ENCODE measurements at places on chromosomes 3 and 15.

- no peak for DNase-seq
These were observed 53.5 kb downstream of the TFDP2 start for GRCh38 chr3:142095841-142096240.

DNA sequence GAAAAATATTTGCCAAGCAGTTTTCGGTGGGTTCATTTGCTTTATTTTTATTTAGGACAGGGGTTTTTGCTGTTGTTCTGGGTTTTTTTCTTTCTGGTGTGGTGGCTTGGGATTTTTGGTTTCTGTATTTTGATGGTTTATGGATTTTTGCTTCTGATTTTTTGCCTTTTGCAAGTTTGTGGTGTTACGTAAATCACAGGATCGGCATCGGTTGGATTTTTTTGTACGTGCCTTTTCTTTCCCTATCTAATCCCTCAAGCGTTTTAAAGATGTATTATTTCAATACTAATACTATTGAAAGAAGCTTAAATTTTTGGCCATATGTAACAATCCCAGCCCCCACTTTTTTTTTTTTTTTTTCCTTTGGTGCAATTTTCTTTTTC lies 782 bp upstream of the BCL6 start:
- DNase-seq, result no peak

- DNase-seq, result no peak
These were observed 5.1 kb downstream of the PDCD10 start for GRCh38 chr3:167729591-167729990.

- no peak for DNase-seq
These were observed 114.6 kb upstream of the MELTF start for GRCh38 chr3:197144188-197144587.

- DNase-seq, result no peak
These were observed 722 bp downstream of the MYZAP start for GRCh38 chr15:57592426-57592825.

- peak; percentile 23 for DNase-seq
These were observed 23.0 kb downstream of the HPS3 start for GRCh38 chr3:149152420-149152819.

DNA sequence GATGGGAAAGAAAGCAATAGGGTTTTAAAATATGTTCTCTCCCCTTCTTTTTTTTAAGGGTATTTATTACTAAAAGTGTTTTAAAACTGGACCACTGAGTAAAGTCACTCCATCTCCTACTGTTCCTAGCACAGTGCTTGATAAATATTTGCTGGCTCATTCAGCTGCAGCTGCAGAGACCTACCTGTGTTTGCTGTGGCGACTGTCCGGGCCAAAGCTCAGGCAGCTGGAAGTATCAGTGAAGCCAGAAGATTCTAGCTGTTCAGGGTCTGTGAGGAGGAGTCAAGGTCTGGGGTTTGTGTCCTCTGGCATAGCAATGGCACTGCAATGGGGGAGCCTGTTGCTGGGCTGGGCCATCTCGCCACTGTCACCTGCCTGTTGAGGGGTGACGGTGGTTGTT lies 109.9 kb downstream of the RPLP1 start:
- DNase-seq, result no peak

DNA sequence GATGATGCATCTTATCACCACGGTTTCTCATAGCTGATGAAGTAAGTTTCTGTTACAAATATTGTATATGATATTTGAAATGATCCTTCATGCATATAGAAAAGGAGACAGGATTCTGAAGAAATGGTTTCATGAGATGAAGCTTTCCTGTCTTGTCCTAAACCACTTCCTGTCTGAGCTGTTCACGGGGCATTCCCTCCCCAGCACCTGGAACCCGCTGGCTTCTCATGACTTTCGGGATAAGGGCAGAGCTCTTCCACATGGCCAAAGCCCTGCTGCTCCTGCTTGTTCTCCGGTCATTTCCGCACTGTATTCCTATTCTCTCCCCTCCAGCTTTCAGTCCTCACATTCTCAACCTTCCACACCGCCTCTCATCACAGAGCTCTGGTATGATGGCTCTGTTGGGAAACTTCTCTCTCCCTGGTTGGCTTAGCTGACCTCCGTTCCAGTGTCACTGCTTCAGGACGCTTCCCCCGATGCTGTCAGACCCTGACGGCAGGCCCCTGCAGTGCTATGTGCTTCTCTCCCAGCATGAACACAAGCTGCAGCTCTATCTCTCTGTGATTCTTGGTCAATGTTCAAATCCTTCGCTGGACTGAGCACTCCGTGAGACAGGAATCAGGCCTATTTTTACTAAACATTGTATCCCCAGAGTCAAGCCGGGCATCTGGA lies 86.9 kb upstream of the HERC1 start:
- DNase-seq, result no peak

DNA sequence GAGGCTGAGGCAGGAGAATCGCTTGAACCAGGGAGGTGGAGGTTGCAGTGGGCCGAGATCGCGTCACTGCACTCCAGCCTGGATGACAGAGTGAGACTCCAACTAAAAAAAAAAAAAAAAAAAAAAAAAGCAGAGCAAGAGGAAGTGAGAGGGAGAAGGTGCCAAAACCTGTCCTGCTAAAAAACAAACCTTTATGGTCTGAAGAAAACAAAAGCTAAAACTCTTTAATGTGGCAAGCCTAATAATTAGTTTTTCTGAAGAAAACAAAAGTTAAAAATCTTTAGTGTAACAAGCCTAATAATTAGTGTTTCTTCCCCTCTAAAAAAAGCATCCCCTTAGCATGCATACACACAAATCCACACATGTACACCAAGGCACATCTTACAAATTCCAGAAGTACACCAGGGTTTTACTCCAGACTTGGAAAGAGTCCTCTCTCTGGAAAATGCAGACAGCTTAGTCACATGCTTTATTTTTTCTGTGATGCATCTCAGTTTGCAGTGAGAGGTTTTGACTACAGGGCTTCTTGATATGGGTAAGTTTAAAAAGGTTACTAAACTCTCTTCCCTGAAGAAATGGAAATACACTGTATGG lies 65.9 kb downstream of the HACD2 start:
- no peak for DNase-seq

DNA sequence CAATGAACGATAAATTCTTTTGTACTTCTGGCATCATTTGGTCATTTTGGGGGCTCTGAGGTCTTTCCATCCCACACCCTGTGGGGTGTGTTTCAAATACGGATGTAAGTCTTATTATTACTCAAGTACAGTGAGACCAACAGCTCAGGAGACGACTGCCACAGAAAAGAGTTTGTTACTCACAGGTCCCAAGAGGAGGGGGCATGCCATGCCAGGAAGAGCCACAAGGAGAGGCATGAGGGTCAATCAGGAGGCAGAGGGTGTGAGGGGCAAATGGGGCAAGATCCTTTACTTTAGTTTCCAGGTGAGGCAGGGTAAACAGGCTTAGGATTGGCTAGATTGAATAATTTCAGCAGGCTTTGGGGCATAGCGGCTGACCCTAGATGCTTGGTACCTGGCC lies 21.6 kb downstream of the TRH start:
- no peak for DNase-seq

DNA sequence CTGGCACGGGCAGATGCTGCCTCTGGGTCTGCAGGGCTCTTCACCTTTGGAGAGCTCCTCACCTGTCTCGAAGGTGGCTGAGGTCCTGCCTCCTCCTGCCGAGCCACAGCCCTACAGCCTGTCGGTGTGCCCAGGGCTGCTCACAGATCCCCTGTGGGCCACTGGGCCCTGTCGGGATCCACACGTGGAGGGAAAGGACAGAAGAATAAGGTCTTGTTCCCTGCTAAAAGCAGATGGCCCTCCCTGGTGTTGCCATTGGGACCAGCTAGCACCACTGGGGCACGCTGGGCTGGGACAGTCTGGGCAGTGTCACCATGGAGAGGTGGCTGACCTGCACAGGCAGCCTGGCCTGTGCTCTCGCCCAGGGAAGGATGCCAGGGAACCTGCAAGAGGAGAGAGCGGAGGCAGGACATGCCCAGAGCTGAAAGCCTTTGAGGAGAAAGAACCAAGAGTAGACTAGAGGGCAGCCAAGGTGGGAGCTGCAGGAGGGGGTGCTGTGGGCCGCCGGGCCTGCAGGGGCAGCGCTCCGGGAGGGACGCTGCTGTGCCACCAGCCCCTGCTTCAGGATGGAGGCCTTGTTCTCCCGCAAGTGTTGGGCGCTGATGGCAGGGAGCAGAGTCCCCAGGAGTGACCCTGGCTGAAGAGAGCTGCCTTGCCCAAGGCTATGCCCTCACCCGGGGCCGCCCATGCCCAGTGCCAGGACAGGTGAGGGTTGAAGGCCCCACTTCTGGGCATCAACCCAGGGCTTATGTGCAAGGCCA lies 210.2 kb downstream of the XXYLT1 start:
- no peak for DNase-seq

DNA sequence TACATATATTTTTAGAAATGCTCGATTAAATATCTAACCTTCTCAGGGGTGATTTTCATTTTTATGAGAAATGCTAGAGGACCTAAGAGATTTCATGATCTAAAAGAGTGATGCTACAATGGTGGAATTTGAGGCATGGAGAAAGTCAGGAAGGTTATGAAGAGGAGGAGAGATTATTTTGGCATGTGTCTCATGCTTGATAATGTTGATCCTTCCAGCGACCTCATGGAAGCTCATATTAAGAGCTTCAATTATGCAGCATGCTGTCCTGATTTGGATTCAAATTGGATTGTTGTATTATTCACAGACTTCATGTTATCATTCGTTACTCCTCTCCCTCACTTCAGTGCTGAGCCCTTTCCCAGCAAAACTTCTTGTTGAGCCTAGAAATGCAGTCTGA lies 112.5 kb downstream of the RAP2B start:
- no peak for DNase-seq

DNA sequence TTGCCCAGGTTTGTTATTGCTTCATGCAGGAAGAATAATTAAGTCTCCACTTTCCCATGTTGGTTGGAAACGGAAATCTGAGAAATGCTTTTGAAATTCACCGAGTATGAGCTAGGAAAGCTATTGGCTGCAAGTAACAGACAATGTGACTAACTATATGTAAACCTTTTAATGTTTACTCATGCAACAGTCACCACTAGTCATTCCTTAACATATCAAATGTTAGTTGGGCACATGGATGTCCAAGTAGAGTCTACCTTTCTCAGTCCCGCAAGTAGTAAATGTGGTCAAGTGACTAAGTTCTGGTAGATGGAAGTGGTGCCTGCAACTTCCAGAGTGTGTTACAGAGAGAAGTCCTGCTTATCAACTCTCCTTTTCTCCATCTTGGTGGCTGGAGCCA lies 52.5 kb downstream of the KLF15 start:
- DNase-seq, result no peak

GRCh38 chr3:13070391-13071070 lies 2.7 kb downstream of the IQSEC1 start:
- no peak for DNase-seq

GRCh38 chr3:185051801-185052200 lies 101.1 kb downstream of the C3orf70 start:
- DNase-seq, result no peak

- no peak for DNase-seq
These were observed 48.1 kb downstream of the SUSD5 start for GRCh38 chr3:33170531-33170930.

GRCh38 chr3:160806094-160806493 lies 50.1 kb downstream of the PPM1L start:
- no peak for DNase-seq

DNA sequence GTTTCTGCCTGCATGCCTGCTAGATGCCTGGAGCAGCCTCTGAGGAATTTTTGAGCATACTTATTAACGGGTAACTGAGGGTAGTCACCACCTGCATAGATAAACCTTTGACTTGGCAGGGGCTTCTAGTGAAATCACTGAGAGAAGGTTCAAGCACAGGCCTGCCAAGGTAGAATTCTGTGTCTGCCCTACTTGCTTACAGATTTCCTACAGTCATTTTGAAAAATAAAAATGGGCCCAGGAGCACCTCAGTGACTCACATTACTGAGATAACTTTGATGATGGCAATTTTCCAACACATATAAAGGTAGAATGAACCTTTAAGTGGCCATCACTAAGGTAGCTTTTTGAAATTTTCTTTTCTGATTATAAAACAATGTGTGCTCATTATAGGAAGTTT lies 10.8 kb downstream of the CRTAP start:
- DNase-seq, result no peak

DNA sequence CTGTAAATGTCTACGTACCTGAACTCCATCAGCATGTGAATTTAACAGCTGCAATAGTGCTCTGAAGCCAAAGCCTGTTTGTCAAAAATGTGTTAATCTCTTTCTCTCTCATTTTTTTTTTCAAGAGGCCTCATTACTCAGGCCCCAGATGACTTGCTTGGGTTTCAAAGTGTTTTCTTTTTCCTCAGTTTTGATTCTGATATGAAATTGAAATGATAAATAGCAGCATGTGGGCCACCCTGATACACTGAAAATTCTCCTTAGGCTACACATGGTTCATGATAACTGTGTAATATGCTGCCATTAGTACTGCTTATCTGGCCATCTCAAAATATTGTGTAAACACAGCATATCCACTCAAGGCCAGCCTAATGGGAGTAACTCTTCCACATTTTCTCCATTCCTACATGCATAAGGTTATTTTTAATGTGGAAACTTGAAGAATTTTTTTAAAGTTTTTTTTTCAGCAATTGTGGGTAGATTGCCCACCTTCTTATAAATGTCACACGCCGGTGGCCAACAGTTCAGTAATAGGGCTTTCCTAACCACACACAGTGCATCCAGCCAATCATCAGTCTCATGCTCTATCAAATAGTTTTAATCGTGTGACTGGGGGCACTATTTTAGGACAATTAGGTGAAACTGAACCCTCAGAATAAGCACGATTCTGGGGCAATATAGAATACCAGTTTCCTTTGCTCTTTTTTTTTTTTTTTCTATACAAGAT lies 13.1 kb upstream of the DENND4A start:
- no peak for DNase-seq

GRCh38 chr3:52524752-52525679 lies 8.6 kb downstream of the NT5DC2 start:
- no peak for DNase-seq

DNA sequence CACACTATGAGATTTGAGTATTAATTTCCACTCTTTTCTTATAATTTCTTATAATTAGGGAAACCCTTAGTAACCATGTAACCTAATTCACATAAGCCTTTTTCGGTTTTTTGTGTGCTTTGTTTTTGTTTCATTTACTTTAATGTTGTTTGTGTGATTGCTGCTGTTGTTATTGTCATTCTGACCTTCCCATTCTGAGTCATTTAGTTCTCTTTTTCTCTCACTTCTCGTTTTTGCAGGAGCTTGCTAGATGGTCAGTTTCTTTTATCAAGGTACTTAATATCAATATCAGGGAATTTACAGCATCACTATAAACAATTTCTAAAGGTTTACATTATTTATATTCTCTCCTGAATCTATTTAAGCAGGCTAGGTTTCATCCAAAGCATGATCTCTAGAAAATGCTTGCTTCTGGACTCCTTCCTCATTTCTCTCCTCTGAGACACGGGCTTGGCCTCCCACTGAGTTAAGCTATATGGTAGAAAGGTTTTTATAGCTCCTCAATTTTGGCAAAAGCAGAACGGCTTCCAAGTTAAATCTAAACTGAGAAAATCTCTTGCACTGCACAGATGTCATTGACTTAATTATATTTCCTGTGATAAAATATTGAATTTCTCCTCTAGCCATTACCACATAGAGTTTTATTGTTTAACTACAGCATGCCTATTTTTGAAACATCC lies 534.2 kb downstream of the NSUN3 start:
- no peak for DNase-seq

DNA sequence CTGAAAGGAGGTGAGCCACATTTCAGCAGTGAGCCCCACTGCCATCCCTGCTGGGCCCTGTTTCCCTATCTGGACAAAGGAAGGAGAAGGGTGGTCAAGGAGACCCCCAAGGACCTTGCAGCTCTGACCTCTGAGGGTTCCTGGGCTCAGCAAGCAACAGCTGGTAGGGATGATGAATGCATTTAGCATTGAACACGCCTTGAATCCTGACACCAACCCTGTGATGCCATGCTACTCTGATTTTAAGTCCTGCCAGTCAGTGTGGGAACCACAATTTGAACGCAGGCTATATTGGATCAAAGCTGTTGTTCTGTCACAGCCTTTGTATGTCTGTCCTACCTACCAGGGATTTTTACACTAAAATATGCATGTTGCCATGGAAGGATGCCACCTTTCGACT lies 6.5 kb downstream of the MPI start:
- no peak for DNase-seq

Data from GM10248 (cell line).